ENCODE measurements at places on chromosomes 11 and 22. TPM values are rescaled to one million over a fixed set of nuclear protein-coding genes. Genes with fewer than 3 reads are reported as not detected.
A peak's percentile ranks its signal among the peaks of the same experiment; 100 is the strongest.

GRCh38 chr22:21646608-21647590 is 4.8 kb downstream of the SDF2L1 start:
- peak; percentile 86 for DNase-seq

DNA sequence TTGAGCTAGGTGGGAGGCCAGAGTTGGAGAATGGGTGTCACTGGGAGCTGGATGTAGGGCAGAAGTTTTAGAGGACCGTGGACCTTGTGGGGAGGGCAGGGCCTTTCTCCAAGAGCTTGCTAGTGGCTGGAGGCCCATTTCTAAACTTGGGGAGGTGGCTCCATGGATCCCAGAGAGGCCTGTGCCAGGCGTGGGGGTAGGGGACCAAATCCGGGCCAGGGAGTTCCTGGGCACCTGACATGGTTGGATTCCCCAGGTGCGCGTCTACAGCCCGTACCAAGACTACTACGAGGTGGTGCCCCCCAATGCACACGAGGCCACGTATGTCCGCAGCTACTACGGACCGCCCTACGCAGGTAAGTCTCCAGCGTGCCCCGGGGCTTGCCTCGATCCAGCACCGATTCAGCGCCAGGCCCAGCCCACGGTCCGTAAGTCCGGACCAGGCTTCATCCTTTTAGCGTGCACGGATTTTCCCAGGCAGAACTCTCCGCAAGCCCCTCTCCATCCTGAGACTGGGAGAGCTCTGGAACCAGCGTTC is 14.2 kb downstream of the PLEKHB1 start:
- DNase-seq = no peak

- no peak for DNase-seq
Measured at GRCh38 chr22:20526628-20527355, 19.4 kb downstream of the MED15 start.

DNA sequence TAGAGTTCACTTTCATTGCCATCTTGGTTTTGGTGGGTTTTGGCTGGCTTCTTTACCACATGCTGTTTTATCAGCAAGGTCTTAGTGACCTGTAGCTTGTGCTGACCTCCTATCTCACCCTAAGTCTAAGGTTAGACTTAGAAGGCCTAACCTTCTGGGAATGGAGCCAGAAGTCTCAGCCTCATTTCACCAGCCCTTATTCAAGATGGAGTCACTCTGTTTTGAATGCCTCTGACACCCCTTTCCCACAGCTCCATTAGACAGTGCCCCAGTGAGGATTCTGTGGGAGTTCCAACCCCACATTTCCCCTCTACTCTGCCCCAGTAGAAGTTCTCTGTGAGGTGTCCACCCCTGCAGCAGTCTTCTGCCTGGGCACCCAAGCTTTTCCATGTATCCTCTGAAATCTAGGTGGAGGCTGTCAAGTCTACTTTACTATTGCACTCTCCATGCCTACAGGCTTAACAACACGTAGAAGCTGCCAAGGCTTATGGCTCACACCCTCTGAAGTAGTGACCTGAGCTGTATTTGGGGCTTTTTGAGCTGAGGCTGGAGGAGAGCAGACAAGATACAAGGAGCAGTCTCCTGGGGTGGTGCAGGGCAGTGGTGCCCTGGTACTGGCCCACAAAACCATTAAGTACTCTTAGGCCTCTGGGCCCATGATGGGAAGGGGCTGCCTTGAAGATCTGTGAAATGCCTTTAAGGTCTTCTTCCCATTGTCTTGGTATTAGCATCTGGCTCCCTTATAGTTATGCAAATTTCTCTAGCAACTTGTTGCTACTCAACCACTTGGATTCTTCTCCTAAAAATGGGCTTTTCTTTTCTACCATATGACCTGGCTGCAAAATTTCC is 65.9 kb upstream of the SC5D start:
- DNase-seq = no peak

- peak; percentile 52 for DNase-seq
Measured at GRCh38 chr11:34274712-34275398, 83.0 kb downstream of the ABTB2 start.

- DNase-seq = no peak
Measured at GRCh38 chr22:47569389-47570299, 807.2 kb downstream of the TBC1D22A start.

GRCh38 chr11:19652623-19653375 is 59.8 kb upstream of the NAV2 start:
- DNase-seq = no peak

Gene FGF3
- not detected for total RNA-seq

Gene ANGPTL5
- total RNA-seq = not detected

Gene CCDC15
- 1.5 TPM for total RNA-seq

Gene MUC5B
- not detected for total RNA-seq

Gene MS4A12
- not detected for total RNA-seq

Measured in lung microvascular endothelial cell (primary cell).